ENCODE measurements at places on chromosomes 4 and X.

DNA sequence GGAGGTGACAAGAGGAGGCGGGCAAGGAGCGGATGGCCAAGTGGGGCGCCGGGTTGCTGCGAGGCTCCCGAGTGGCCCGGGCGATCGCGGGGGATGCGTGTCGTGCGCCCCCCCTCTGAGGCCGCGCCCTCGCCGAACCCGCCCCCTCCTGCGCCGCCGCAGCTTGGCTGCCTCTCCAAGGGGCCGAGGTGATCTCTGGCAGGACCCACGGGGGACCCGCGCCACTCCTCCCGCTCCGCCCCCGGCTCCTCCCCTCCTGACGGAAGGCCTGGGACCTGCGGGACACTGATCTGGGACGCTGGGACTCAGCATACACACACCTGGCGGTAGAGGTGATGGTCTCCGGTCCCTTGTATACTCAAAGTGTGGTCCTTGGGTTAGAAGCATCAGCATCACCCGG is 21.9 kb upstream of the FAM47C start:
- DNase-seq = no peak

- DNase-seq = no peak
These were observed 16.6 kb downstream of the JAKMIP1 start for GRCh38 chr4:6183740-6184139.

DNA sequence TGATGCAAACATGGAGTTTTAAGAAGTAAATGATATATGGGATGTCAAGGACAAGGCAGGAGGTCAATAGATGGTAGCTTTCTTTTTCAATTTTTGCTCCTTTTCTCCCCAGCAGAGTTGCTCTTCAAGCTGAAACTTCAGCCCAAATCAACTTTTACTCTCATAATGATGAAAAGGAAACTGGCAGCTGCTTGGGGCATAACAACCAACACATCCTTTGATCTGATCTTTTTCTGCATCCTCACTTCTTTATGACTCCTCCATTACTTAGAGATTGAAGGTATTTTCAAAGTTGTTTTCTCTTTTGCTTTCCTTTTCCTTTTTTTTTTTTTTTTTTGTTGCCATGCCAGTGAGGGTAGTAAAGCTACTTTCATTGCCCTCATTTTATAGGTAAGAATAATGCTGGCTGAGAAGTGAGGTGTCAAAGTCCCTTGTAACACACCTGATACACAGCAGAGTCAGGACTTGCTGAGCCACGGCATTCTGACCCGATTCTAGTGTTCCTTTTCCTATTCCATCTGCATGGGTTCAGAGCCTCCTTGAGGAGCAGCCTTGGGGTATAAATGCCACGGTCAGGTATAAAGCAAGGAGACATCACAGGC is 26.9 kb downstream of the SLC2A9 start:
- no peak for DNase-seq

GRCh38 chr4:14321723-14322122 is 680.6 kb upstream of the CPEB2 start:
- DNase-seq = no peak

DNA sequence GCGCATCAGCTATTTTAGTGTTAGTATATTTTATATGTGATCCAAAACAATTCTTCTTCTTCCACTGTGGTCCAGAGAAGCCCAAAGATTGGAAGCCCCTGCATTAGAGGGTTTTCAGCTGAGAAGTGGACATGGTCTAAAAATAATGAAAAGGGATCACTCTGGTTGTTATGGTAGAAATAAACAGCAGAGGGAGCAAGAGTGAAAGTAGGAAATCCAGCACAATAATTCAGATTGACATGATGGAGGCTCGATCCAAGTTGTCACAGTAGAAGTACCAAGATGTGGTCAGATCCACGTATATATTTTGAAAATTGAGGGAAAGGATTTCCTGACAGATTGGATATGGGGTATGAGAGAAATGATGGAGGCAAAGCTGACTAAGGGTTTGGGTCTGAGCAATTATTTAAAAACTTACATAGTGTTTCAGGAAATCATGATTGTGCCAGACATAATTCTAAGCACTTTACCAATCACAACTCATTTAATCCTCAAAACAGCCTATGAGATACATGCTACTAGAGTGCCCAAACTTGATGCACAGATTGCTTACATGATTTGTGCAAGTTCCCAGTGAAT is 17.0 kb upstream of the TMEM144 start:
- no peak for DNase-seq

DNA sequence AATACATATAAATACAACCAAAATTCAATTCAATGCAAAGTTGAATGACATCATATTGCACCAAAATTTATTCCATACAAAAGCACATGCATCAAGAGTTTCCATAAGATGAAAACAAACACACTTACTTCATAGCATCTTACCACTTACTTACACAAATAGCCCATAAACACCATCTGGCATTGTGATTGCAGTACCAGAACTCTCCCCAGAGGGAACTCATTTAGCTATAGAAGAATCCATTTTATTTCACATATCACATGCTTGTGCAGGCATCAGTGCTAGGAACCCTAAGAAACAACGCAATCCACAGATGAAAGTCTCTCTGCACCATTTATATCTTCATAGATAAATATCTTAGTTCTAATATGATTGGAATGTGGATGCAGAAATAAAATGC is 77.9 kb downstream of the SLC7A11 start:
- DNase-seq = no peak

DNA sequence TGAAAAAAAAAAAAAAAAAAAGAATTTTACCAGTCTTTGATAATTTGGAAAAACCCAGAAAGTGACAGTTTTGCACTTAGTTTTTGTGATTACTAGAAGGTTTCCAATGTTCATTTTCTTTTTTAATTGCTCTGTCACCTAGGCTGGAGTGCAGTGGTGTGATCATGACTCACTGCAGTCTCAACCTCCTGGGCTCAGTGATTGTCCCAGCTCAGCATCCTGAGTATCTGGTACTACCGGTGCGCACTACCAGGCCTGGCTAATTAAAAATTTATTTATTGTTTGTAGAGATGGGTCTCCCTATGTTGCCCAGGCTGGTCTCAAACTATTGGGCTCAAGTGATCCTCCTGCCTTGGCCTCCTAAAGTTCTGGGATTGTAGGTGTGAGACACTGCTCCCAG is 3.3 kb downstream of the NUDT9 start:
- no peak for DNase-seq

DNA sequence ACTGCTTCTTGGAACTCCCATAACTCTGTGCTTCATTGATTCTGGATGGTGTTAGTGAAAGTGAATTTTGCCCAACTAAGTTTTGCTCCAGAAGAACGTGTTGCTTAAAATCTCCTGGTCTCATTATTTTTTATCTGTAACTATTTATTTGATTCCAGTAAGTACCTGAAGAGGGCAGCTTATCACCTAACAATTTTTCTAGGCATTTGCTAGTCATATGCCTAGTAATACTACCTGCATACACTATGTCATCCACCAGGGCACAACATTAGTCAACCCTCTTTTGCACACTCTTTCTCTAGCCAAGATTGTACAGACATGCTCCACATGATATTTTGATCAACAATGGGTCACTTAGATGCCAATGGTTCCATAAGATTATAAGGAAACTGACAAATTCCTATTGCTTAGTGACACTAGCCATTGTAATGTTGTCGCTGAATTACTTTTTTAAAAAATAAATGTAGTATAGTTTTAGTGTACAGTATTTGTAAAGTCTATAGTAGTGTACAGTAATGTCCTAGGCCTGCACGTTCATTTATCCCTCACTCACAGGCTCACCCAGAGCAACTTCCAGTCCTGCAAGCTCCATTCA is 499.9 kb upstream of the AADAT start:
- DNase-seq = no peak

DNA sequence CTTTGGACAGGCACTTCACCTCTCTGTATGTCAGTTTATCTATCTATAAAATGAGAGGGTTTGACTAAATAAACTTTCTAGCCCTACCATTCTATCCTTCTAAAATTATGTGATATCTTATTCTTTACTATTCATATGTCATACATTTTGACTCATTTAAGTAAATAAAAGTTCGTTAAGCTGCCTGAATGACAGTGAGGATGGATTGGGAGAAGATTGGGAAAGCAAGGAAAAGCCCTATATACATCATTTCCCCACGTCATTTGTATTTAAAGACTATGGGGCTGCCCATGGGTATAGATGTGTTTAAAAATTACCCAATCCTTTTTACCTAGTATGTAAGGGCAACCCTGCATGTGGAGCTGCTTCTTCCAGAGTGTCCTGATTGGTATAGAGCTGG is 5.3 kb downstream of the SLC16A2 start:
- no peak for DNase-seq

DNA sequence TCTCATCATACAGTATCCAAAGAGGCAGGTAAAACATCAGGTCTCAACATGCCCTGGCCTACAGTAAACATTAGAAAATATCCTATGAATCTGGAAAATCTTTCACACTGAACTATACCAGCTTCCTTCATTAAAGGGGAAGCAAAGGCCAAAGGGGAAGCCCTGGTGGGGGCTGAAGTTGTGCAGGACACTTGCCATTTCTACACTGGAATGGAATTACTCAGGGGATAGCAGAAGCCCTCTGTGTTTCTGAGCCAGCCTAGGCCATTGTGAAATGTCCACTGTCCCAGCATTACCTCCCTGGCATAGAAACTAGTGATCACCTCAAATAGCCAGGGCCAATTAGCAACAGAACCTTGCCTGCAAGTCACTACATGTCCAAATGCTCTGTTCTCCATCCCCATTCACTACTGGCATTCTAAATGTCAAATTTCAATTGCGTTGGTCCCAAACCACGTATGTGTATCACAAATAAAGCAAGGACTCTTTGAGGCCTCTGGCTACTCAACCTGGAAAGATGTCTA is 429.9 kb downstream of the AFF2 start:
- no peak for DNase-seq

- no peak for DNase-seq
These were observed 309.2 kb downstream of the EVC2 start for GRCh38 chr4:5399124-5399523.

Data from activated naive CD8-positive, alpha-beta T cell treated with anti-CD3 and anti-CD28 coated beads for 36 hours (primary cell).